ENCODE measurements at places on chromosomes 11 and 22.

DNA sequence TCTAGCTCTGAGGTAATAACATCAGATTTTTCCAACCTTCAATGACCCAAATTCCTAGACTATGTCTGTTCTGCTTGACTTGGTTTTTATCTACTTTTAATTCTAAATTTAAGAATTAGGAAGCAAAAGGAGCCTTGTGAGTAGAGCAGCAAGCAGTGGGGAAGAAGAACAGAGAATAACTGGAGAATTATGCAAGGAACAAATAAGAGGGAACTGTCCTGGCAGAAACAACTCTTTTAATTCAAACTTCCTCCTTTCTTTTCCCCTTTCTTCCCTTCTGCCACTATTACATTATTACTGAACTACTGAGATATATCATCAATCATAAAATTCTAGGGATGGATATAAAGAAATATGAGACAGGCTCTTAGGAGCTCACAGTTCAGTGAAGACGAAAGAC, 276.1 kb downstream of the SBF2 start:
- DNase-seq: no peak

- DNase-seq: no peak
These were observed 204.4 kb downstream of the HIPK3 start for GRCh38 chr11:33461369-33462125.

- no peak for DNase-seq
These were observed at the start of gene NPAS4 for GRCh38 chr11:66420671-66421476. TSS of gene NPAS4 (plus strand) at chr11:66421035. CDS start at chr11:66421180, 145 bp downstream.

GRCh38 chr22:46150655-46151477, 540 bp downstream of the PPARA start:
- DNase-seq: peak; percentile 66

- DNase-seq: no peak
These were observed 14.4 kb downstream of the NFAM1 start for GRCh38 chr22:42417645-42418305.

- peak; percentile 55 for DNase-seq
These were observed 12.5 kb upstream of the TMPRSS6 start for GRCh38 chr22:37121887-37122591.

DNA sequence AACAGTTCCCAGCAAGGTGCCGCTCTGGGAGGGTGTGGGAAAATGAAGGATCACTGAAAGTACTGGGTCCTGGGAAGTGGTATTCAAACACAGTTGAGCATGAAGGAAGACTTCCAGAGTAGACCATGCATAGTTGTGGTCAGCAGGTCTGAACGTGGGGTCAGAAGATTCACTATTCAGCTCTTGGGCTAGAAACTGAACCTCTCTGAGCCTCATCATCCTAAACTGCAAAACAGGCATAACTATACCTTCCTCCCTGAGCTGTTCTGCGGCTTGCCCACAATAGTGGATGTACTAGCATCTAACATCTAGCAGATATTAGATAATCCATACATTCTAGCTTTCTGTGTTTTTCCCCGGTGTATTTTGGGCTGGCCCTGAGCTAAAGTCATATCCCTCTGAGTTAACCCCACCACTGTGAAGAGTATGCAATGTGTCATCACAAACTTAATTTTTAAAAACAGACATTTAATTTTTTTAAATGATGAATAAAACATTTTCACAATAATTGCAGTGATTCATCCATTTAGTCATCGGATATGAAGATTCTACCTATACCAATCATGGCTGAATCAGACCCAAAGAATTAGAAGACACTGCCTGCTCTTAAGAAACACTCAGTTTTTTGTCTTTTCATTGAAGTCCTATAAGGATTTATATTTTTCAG, 179.1 kb downstream of the BLID start:
- DNase-seq: no peak

DNA sequence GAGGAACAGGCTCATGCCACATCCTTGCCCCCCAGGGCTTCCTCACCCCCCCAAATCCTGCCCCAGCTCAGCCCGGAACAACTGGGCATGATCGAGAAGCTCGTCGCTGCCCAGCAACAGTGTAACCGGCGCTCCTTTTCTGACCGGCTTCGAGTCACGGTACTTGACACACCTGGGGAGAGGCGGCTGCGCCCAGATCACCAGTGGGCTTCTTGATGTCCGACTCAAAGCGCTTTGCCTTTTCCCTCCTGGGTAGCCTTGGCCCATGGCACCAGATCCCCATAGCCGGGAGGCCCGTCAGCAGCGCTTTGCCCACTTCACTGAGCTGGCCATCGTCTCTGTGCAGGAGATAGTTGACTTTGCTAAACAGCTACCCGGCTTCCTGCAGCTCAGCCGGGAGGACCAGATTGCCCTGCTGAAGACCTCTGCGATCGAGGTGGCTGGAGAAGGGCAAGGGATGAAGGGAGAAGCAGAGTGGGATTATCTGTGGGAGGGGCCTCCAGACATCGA, 3.5 kb downstream of the NR1H3 start:
- no peak for DNase-seq

DNA sequence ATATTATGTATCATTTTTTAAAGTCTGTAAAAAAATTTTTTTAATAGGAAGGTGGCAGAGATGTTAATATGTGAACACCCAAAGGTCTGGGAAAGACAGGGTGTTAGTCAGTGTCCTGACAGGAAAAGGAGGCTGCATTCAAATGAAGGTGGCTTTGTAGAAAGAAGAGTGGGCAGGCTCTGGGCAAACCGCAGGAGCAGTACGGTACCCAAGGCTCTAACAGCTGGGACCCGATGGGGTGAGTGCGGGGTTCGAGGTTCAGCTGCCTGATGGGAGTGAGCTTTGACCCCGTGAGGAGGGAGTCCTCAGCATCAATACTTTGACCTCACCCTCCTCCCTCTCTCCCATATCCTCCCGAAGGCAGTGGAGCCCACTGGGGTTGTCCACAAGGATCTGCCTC, 142.5 kb downstream of the C11orf91 start:
- no peak for DNase-seq

DNA sequence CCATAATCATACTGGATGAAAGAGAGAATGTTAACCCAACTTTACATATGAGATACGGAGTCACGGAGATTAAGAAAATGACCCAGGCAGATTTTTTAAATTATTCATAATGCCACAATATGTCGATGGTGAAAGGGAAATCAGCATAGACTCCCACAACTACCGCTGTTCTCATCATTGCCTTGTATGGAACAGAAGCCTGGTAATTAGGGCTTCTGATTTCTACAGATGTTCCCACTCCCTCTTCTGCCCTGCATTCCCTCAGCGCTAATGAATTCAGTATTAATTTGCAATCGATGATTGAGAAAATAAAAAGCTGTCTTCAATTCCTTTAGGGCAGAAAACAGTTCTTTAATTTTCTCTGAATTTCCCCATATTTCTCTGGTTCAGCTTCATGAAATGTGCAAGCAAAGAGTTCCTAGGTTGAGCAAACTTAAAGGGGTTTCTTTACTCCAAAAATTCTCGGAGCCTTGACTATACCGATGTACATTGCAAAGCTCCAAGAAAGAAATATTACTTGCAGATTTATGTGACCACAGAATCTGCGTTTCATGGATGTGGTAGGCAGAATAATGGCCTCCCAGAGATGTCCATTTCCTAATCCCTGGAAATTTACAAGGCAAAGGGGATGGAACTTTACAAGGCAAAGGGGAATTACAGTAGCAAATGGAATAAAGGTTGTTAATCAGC, 134.9 kb upstream of the ZC3H12C start:
- no peak for DNase-seq

Measured in hematopoietic multipotent progenitor cell treated with erythropoietin and hydrocortisone succinate and interleukin-3 and kit ligand, for 4 days (in vitro differentiated cells).